ENCODE measurements at places on chromosomes 3 and 15. TPM values are rescaled to one million over a fixed set of nuclear protein-coding genes. Genes with fewer than 3 reads are reported as not detected.

CNTN3 gene
- not detected for total RNA-seq

PCLAF gene
- total RNA-seq, result 59.9 TPM

ITIH1 gene
- total RNA-seq, result not detected

NR2E3 gene
- not detected for total RNA-seq

C15orf40 gene
- 22.1 TPM for total RNA-seq

RTP3 gene
- total RNA-seq, result not detected

C3orf20 gene
- 0.07 TPM for total RNA-seq

FHIT gene
- 20.5 TPM for total RNA-seq

CCR9 gene
- not detected for total RNA-seq

FBLN2 gene
- total RNA-seq, result not detected

FSD2 gene
- not detected for total RNA-seq

TMEM158 gene
- total RNA-seq, result 1.9 TPM

SNX22 gene
- 0.98 TPM for total RNA-seq

CACNA2D3 gene
- not detected for total RNA-seq

CLRN1 gene
- total RNA-seq, result not detected

KLHL6 gene
- total RNA-seq, result 29.7 TPM

CAND2 gene
- 1.1 TPM for total RNA-seq

GP5 gene
- total RNA-seq, result 0.23 TPM

ANKRD34C gene
- not detected for total RNA-seq

CD96 gene
- 64.2 TPM for total RNA-seq

CRABP1 gene
- not detected for total RNA-seq

CTXN2 gene
- total RNA-seq, result 0.05 TPM

ARL14 gene
- not detected for total RNA-seq

LSAMP gene
- not detected for total RNA-seq

GOLGA6L7 gene
- total RNA-seq, result not detected

SH3GL3 gene
- not detected for total RNA-seq

CCDC39 gene
- not detected for total RNA-seq

POLQ gene
- 23.8 TPM for total RNA-seq

IL17RC gene
- total RNA-seq, result 0.27 TPM

TRIM59 gene
- 35.9 TPM for total RNA-seq

CCPG1 gene
- total RNA-seq, result 8.9 TPM

TMCO5A gene
- total RNA-seq, result not detected

DUOX2 gene
- total RNA-seq, result not detected

INSYN1 gene
- not detected for total RNA-seq

PLA2G4E gene
- not detected for total RNA-seq

TGM5 gene
- 0.21 TPM for total RNA-seq

OXSR1 gene
- 62.2 TPM for total RNA-seq

SLC28A2 gene
- total RNA-seq, result not detected

MEGF11 gene
- total RNA-seq, result not detected

LDHAL6B gene
- total RNA-seq, result not detected

SLC12A1 gene
- not detected for total RNA-seq

DNAJA4 gene
- total RNA-seq, result 57.4 TPM

SPATA12 gene
- not detected for total RNA-seq

SNUPN gene
- total RNA-seq, result 40.9 TPM

CXCR6 gene
- total RNA-seq, result 10.7 TPM

ITGA11 gene
- 0.92 TPM for total RNA-seq

SPINK8 gene
- not detected for total RNA-seq
